Glomerular endothelial cell (primary cell): ENCODE measurements at places on chromosomes 12 and 14.

- DNase-seq: no peak
These were observed 583.7 kb upstream of the USP15 start for GRCh38 chr12:61676520-61676919.

DNA sequence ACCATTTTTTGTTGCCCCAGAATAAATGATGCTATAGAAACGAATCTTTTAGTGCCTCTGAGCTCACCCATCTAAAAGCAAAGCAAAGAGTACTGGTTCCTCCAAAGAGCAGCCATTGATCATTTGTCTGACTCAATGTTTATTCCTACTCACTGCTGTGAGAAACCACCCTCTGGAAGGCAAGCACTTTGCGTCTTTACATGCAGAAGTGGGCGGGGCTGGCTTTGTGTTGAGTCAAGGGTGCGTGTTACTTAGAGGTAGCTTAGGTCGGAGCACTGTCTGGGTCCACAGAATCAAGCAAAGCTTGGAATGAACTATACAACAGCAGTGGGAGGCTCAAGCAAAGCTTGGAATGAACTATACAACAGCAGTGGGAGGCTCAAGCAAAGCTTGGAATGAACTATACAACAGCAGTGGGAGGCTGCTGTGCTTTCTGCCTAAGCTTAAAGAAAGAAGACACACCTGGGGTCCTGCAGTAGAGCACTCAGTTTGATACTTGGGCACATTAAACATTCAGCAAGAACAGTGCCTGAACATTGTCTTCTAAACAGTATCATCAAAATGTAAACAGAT, 77.2 kb upstream of the PRICKLE1 start:
- no peak for DNase-seq

GRCh38 chr12:123929946-123930583, 42.6 kb downstream of the CCDC92 start:
- DNase-seq: no peak

DNA sequence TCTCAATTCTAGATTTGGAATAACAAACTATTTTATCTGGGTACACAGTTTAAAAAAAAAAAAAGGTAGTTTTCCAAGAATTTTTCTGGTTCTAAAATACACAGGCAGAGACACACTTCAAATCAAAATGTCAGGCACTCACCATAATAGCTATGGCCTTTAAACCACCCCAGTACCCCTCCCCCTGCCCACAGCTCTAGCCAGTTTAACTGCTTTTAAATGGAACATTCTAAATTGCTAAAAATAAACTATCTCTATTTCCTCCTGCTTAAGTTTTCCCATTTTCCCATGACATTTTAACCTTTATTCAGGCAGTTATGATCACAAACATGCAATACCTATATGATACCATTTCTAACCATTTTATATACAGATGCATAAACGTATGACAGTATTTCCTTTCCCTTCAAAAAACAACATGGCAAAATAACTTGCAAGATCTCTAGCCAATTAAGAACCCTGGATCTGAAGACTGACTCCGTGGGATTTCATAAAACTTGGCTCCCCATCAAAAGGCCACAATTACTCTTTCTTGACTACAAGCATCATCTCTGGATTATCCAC, 46.3 kb downstream of the PPP2R5E start:
- peak; percentile 23 for DNase-seq

GRCh38 chr12:3959799-3960560, 86.8 kb upstream of the PARP11 start:
- no peak for DNase-seq

- no peak for DNase-seq
These were observed 1.6 kb downstream of the LTA4H start for GRCh38 chr12:96033549-96034389.

DNA sequence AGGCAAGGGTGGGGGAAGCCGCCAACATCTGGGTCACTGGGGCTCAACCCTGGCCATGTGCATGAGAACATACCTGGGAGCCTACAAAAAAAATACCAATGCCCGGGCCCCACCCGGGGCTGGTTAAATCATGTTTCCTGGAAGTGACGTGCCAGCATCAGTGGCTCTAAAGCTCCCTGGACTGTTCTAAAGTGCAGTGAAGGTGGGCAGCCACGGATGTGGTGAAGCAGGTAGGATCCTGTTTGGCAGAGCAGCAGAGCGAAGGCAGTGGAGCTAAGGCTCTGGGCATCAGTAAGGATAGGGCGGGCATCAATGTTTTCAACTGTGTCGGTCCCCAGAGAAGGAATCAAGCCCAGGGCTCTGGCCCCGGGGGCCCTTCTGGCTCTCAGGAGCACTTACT, 525 bp upstream of the GPR68 start:
- no peak for DNase-seq

DNA sequence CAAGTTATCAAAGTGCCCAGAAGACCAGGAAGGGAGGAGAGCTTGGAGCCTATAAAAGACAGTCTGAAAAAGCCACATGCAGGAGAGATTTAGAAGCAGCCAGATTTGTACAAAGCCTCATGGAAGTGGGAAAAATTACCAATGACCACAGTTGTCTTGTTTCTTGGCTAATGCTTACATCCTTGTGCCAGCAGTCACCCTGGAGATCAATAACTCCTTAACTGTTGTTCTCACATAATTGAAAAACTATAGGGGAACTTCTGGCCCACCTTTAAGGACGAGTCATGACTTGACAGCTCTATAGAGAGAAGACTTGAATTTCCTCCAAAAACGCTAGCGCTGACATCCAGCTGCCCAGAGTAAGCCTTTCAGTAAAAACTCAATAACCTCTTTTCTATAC, 313.1 kb downstream of the GALC start:
- no peak for DNase-seq

- no peak for DNase-seq
These were observed 23.1 kb downstream of the ZDHHC17 start for GRCh38 chr12:76786986-76787385.

GRCh38 chr14:21248739-21249411, 20.4 kb downstream of the HNRNPC start:
- DNase-seq: no peak

DNA sequence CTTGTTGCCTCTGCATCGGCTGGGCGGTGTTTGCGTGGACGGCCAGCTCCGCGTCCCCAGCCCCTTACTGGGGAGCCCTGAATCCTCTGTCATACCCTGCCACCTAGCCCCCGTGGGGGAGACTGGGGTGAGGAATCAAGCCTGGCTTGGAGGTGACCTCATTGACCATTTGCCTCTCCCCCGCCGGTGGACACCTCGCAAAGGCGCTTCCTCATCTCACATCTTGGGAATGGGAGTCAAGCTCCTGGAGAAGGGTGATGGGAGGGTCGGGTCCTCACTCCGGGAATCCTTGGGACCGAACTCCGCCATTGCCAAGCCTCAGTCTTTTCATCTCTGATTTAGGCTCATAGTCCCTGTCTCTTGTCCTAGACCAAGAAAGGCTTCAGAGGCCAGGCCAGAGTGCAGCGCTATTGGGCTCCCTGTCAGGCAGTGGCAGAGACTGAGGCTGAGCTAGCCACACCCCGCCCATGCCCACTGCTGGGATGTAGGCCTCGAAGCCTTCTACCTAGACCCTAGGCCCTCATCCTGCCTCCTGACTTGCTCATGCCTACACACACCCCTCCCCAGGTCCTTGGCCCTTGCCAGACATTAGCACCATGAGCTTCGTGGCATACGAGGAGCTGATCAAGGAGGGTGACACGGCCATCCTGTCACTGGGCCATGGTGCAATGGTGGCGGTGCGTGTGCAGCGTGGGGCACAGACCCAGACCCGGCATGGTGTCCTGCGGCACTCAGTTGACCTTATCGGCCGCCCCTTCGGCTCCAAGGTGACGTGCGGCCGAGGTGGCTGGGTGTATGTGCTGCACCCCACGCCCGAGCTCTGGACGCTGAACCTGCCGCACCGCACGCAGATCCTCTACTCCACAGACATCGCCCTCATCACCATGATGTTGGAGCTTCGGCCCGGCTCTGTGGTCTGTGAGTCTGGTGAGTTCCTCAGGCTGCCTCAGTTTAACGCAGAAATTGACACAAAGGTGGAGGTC, 678 bp downstream of the TRMT61A start:
- no peak for DNase-seq

DNA sequence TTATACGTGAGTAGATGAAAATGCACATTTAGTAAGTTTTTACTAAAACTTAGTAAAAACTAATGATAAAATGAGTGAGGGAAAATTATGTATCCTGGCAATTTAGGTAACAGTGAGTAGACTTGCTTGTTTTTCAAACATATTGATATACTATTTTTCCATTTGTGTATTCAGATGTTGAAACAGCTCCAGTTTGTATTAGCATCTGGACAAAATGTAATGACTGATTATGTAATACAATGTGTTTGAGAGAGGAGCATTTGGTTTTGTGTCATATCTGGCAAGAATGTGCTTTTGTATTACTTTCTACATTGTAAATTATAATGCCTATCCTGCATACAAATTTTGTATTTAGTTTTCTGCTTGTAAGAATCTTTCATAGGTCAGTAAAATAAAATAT, 5.6 kb downstream of the CNOT2 start:
- DNase-seq: no peak

DNA sequence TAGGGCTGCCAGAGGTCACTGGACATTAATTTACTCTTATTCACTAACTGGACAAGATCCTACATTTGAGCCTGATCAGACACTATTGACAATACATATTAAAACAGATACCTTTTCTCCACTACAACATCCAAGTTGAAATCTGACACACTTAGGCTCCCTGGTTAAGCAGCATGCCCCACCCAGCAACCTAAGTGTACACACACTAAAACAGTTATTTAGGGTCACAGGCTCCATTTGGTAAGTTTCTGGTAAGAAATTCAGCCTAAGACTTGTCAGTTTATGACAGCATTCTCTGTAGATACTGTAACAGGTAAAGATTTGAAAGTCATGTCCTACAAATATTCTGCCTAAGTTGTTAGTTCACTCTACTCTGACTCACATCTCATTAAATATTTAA, 12.3 kb upstream of the LLPH start:
- DNase-seq: no peak

DNA sequence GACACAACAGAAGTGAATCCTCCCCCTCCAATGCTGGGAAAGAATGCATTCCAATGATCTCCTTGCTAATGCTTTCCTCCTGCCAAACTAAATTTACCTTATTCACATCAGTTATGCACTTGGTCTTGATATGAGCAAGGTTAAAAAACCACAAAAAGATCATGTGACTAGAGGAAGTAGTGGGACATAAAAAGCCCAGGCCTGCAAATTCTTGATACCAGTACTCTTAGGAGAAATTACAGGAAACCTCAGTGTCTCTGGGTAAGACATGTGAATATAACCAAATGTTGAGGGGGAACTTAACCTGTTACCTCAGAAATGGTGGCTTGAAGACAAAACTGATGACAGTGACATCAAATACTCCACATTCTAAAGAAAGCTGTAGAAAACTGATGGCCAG, 427.1 kb downstream of the RPS29 start:
- no peak for DNase-seq

GRCh38 chr12:94074980-94075629, 73.3 kb upstream of the PLXNC1 start:
- no peak for DNase-seq

DNA sequence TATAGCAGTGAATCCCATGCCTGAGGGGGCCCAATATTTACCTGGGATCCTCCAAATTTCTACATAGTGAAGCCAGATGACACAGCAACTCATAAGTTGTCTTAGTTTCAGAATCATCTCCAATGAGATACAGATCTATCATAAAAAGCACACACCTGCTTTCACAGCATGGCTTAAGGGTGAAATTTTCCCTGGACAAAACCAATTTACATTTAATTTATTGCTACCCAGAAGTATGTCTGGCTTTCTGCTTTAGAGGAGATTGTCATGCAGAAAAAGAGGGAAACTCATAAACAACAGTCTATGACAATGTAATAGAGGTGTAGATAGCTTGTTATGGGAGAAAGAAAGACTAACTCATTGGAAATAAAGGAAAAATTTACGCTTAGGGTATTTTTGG, 113.0 kb downstream of the MGAT4C start:
- no peak for DNase-seq

- DNase-seq: no peak
These were observed 3.2 kb downstream of the SPTLC2 start for GRCh38 chr14:77613201-77613600.

DNA sequence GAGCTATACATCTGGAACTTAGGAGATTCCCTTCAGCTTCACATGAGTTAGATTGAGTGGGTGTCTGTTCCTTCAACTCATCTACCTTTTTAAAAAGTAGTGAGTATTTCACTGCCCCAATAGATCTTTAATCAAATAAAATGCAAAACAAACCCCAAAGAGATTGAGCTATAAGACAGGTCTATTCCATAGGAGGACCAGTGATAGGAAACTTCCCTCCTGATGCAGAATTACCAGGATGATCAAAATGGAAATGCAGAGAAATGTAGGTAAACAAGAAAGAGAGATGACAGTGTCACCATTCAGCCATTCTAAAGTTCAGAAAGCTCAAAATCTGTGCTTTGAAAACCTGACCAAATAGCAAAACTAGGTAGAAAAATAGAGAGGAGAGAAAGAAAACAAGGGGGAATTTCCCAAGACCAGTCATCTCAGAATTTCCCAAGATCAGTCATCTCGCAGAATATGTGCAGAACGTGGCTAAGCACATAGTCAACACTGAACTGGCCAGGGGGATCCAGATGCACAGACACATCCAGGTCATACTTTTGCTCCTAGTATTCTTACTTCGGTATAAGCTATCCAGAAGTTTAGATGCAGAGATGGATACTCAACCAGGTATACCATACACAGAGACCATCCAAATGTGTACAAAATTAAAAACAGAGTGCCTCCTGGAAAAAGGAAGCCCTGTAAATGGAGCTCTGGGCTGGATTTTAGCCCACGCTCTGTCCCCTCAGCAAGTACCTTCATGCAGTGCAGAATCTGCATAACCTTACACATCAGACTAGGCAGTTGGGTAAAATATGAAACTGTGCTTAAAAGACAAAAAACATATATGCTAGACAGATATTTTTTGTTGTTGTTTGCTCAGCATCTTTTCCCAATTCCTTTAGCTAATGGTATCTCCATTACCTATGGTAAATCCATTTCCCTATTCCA, 27.4 kb downstream of the SLC41A2 start:
- DNase-seq: no peak

DNA sequence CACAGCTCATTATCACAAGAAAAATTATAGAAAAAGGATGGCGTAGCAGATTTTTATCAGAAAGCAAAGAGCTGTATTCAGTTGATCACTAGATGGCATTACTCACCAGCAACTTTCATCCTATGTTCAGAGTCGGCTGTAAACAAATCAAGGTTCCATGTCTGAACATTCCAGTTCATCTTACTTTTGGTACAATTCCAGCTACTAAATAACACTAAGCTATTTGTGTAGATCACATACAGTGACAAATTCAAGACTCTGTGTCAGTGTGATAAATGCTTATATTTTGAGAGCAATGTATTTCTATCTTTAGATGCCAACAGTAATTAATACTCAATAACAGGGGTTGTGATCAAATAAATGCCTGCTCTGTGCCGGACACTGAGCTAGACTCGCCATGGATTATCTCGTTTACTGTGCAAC, 30.1 kb downstream of the NRDE2 start:
- DNase-seq: peak; percentile 63
